ENCODE measurements at places on chromosomes 4 and X.

DNA sequence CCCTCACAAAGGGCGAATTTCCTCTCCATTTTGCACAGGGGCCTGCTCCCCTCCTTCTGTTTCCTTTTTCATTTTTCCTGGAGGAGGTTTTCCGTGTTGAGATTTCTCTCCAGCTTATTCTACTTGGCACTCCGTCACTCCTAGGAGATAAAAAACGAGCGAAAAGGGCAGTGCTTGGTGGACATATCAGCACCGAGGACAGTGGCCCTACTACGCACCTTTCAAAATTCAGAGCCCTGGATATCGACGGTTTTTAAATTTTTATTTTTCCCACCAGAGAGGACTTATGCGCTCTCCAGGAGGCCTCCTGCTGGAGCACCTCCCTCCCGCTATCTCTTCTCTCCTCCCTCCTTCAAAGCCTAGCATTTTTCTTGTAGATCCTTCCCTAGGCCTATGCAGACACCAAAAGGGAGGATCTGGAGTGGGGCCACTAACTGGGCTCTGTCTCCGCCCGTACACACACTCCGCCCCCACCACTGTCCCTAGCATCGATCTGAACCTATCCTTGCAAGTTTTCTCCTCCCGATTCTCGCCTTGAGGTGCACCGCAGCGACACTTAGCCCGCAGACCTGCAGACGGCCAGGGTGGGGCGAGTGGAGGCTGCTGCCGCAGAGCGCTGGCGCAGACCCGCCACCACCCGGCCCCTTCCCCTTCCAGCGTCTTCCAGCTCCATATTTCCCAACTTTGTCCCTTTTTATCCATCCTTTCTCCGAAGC is 8.5 kb upstream of the TCEAL9 start:
- DNase-seq, result no peak

DNA sequence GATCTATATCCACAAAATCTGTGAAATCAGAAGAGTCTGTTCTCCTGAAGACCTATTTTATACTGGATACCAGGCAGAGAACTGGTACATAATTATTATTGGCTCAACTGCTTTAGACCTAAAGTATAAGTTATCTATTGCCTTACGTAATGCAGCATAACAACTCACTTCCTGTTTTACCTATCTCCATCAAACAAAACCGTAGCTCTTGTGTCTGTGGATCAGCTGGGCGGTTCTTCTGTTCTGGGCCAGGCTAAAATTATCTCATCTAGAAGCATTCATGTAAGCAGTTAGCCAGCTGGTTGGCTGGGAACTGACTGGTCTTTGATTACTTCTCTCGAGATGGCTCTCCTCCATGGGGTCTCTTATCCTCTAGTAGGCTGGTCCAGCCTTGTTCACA is 57.8 kb downstream of the PPP1R2C start:
- no peak for DNase-seq

GRCh38 chr4:105248613-105249012 is 101.9 kb downstream of the TET2 start:
- no peak for DNase-seq

DNA sequence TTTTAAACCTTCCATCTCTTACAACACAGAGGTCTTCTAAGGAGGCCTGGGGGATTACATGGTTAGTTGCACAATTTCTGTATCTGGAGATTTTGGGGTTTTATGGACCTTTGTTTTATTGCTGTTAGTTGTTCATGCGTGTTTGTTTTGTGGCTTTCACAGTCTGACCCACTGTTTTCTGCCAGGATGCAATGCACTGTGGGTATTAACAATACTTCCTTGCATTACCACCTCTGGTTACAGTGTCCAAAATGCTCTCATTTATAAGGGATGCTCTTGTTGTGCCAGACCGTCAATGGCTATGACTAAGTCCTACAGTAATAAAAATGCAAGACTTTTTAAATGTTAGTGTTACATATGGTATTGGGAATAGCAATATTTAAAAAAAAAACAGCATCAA is 730.2 kb downstream of the KCTD8 start:
- DNase-seq, result no peak

Measured in right renal cortex interstitium (tissue), 3 donors.